ENCODE measurements at places on chromosomes 7 and 10. TPM values are rescaled to one million over a fixed set of nuclear protein-coding genes. Genes with fewer than 3 reads are reported as not detected.

DNA sequence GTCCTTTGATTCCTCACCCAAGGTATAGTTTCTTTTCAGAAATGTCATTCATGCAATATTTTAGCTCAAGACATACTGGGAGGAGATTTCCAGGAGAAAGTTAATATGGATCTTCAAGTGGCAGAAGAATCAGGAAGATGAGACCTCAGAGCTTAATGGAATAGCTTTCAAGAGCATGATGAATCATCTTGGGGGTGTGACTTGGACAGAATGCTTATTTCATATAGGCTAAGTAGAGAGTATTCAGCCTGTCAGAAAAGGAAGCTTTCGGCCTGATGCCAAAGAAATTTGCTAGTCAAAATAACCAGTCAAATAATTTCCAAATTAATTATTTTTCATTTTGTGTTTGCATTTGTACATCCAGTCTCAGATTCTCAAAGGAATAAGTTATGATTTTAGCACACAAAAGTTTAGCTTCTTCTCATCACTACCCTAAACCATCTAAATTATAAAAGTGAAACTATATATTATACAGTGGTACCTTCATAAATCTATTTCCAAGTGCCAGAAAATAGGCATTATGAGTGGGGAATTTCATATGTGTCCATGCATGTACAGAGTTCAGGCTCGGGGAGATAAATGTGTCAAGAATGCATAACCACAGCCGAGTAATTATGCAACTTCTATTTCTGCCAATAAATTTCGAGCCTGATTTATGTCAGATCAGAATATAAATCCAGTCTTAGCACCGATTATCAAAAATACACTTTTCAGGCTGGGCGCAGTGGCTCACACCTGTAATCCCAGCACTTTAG is 27.3 kb upstream of the CALD1 start:
- no peak for DNase-seq

DNA sequence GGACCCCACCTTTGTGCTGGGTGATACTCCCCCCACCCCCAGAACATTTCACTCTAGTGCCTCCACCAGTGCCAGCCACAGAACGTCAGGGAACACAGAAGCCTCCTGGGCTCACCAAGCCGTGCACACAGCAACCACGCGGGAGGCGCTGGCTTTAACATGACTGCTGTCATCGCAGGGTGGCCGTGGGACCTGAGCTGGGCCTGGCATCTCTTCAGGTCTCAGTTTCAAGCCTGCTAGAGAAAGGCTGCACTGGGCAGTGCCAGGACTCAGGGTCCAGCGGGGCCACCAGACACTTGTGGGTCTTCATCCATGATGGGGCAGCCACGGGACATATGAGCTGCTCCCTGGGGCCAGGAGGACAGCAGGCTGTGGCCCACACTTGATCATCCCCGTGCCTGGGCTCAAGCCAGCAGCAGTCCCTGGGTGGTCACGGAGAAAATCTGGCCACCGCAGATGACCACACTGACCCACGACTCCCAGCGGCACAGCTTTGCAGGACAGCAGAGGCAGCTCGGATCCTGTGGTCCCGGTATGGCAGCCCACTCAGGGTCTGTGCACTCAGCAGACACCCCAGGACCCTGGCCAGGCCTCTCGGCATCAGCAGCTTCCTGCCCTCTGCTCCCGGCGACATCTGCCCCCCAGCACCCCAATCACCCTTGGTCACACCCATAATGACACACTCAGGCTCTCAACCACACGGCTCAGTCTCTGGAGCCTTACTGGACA is 44.2 kb downstream of the CAMK2B start:
- DNase-seq, result no peak

DNA sequence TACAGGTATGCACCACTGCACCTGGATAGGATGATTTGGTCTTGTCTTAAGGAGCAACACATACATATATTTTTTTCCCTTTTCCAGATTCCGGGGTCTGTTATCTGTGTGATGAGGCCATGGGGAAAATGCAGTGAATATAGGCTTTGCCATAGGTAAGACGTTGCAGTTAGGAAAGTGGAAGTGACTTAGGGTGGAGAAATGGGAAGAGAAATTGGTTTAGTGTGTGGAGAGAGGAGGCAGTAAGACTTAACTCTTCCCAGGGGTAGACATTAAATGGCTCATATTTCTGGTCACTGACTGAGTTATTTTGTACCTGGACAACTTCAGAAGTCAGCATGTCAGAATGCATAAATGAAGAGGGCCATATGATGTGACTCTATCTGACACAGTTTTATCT is 66.7 kb downstream of the PFKFB3 start:
- DNase-seq, result no peak

DNA sequence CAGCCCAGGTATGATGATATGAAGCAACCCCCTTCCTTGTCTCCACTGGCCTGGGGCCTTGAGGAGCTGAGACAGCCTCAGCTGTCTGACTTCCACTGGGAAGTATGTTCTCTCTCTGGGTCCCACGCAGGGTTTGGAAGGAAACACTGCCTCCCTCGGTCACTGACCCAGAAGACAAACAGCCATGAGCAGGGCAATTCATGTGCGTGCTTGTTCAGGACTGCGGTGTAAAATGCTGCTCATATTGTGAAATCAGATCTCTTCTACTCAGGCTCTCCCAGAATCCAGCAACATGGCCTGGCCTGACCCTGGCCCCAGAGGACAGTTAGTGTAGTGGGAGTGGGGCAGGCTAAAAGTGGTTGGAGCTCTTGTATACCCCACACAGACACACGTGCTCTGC is 2.8 kb downstream of the CLCN1 start:
- DNase-seq, result no peak

GRCh38 chr10:5945561-5946418 is 31.6 kb downstream of the IL15RA start:
- peak; percentile 93 for DNase-seq

DNA sequence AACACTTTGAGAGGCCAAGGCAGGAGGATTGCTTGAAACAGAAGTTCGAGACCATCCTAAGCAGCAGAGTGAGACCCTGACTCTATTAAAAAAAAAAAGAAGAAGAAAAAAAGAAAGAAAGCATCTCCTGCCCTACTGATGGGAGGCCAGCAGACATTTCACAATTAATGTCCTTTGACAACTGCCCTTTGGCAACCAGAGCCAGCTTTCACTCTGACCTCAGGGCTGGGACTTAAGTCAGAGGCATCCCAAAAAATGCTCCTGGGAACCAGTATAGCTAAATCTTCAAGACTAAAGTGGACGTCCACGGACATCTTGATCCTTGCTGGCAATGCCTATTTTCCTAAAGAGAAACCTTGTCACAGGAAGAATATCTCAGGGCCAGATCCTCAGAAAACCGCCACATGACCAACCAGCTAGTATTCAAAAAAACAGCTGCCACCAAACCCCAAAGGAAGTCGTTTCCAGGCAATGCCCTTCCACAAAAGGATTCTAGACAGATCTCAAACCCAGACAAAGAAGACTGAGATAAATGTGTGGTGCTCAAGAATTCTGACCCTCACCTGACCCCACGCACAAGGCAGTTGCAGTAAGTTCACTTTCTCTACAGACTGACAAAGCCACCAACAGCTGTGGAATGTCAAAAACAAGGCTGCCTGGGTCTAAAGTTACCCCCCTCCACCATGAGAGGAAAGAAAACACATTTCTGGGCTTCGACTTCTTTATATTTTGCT is 18.4 kb downstream of the GFRA1 start:
- no peak for DNase-seq

Gene ITPRID1
- total RNA-seq, result not detected

Gene ZNF511
- total RNA-seq, result 21.5 TPM

Gene MET
- total RNA-seq, result 43.0 TPM

All from dermis microvascular lymphatic vessel endothelial cell (primary cell).